Suprapubic skin (tissue), 4 donors: ENCODE measurements at places on chromosomes 1 and 21.

GRCh38 chr1:151898519-151898991 is 10.8 kb downstream of the THEM4 start:
- H3K4me1 ChIP-seq = peaks cover 8% of the 10 kb centered on the region
- H3K27ac ChIP-seq = no peak overlapping the region
- peaks cover 12% of the 10 kb centered on the region for H3K36me3 ChIP-seq
- no peaks in the 10 kb centered on the region for H3K27me3 ChIP-seq
- no peak for DNase-seq

GRCh38 chr1:52436817-52437216 is 32.4 kb downstream of the PRPF38A start:
- peaks cover 68% of the 10 kb centered on the region for H3K36me3 ChIP-seq
- H3K4me1 ChIP-seq = no peaks in the 10 kb centered on the region
- H3K27ac ChIP-seq = no peak overlapping the region
- H3K4me3 ChIP-seq = no peak overlapping the region
- DNase-seq = no peak

GRCh38 chr1:86502721-86503405 is 34.1 kb downstream of the CLCA1 start:
- no peaks in the 10 kb centered on the region for H3K27me3 ChIP-seq

- DNase-seq = no peak
- H3K27me3 ChIP-seq = no peaks in the 10 kb centered on the region
- no peaks in the 10 kb centered on the region for H3K36me3 ChIP-seq
Measured at GRCh38 chr1:3464649-3465025, 10.2 kb downstream of the ARHGEF16 start.

GRCh38 chr1:105368446-105368845 is 1618.7 kb downstream of the AMY1C start:
- H3K4me1 ChIP-seq = no peaks in the 10 kb centered on the region
- H3K4me3 ChIP-seq = no peak overlapping the region
- H3K36me3 ChIP-seq = no peaks in the 10 kb centered on the region
- H3K27ac ChIP-seq = no peak overlapping the region

GRCh38 chr1:43582162-43582566 is 51.5 kb downstream of the PTPRF start:
- peak overlapping the region; percentile 84 for H3K27ac ChIP-seq
- H3K4me1 ChIP-seq = peaks cover 87% of the 10 kb centered on the region
- H3K27me3 ChIP-seq = no peaks in the 10 kb centered on the region

- peaks cover 66% of the 10 kb centered on the region for H3K4me1 ChIP-seq
- H3K27me3 ChIP-seq = no peaks in the 10 kb centered on the region
- no peak overlapping the region for H3K27ac ChIP-seq
- no peak for DNase-seq
Measured at GRCh38 chr1:156460525-156460924, 40.0 kb downstream of the MEF2D start.

DNA sequence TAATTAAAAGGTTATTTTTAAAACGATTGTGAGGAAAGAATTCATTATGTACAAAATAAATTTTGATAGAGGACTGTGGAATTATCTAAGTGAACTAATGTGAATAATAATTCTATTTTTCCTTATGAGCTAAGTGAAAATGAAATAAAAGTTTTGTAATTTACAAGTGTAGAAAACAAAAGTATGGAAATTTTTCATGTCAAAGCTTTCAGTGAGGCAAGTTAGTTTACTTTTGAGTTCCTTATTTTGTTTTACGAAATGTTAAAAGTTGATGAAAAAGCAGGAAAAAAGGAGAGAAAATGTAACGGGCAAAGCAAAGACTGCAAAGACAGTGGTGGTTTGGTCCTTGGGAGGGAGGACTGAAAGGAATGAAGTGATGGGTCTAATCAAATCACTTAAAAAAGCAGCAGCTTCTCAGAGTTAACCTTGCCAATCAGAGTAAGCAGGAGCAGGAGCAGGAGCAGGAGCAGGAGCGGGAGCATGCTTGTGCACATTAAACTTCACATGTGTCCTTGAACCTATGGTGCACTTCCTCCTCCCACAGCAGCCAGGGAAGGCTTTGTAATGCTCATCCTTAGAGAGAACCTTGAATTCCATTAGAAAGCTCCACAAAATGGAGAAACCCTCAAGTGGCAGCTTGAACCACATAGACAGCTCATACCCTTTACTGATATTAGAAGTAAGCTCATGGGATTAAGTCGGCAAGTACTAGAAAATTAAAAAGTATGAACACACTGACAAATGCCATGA is 133.4 kb downstream of the LHX4 start:
- no peak overlapping the region for H3K27ac ChIP-seq
- H3K4me1 ChIP-seq = no peaks in the 10 kb centered on the region
- H3K27me3 ChIP-seq = no peaks in the 10 kb centered on the region

- peak overlapping the region; percentile 18 for H3K27ac ChIP-seq
- no peaks in the 10 kb centered on the region for H3K27me3 ChIP-seq
- no peak for DNase-seq
- H3K4me3 ChIP-seq = no peak overlapping the region
Measured at GRCh38 chr1:87449348-87449963, 120.8 kb downstream of the LMO4 start.

GRCh38 chr1:103191327-103191726 is 83.0 kb upstream of the COL11A1 start:
- no peak overlapping the region for H3K27ac ChIP-seq
- DNase-seq = no peak
- H3K36me3 ChIP-seq = no peaks in the 10 kb centered on the region
- H3K27me3 ChIP-seq = no peaks in the 10 kb centered on the region
- H3K4me1 ChIP-seq = no peaks in the 10 kb centered on the region
- H3K4me3 ChIP-seq = no peak overlapping the region

- H3K27me3 ChIP-seq = peaks cover 40% of the 10 kb centered on the region
- H3K27ac ChIP-seq = no peak overlapping the region
- no peaks in the 10 kb centered on the region for H3K4me1 ChIP-seq
- DNase-seq = no peak
- H3K4me3 ChIP-seq = no peak overlapping the region
Measured at GRCh38 chr1:18100491-18101063, 7.0 kb upstream of the IGSF21 start.

DNA sequence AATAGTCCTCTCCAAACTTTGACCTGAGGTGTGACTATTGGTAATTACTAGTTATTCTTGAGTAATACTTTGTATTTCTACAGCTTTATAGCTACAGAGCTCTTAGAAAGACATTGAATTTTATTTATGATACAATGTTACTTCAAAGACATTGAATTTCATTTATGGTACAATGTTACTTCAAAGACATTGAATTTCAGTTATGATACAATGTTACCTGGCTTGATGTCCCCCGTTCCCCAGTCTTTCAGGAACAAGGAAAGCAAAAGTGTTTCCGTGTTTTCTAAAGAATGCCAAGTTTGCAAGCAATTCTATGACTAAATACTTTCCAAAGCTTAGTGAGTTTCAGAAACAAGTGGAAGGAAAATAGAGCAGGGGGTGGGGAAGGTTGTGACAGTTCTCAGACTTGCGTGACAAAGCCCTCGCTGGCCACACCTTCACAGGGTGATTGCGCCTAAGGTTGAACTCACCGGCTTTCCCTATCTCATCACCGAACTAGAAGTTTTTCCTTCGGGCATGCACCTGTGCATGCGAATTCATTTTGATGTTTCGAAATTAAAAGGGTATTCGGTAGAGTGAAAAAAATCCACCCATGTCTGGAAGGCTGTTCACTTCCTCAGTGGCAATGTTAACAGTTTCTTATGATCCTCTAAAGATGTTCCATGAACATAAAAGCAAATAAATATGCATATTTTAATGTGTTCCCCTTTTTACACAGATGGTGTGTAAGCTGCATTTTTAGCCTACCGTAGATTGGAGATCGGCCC is 909 bp upstream of the PAXBP1 start:
- H3K27ac ChIP-seq = peak overlapping the region; percentile 93
- peaks cover 3% of the 10 kb centered on the region for H3K36me3 ChIP-seq
- H3K4me1 ChIP-seq = peaks cover 37% of the 10 kb centered on the region
- H3K4me3 ChIP-seq = peak overlapping the region; percentile 92

GRCh38 chr1:201530741-201531531 is 8.0 kb upstream of the NAV1 start:
- DNase-seq = peak; percentile 92
- no peaks in the 10 kb centered on the region for H3K36me3 ChIP-seq
- H3K4me3 ChIP-seq = no peak overlapping the region

- no peaks in the 10 kb centered on the region for H3K36me3 ChIP-seq
- no peak overlapping the region for H3K4me3 ChIP-seq
- H3K27ac ChIP-seq = no peak overlapping the region
Measured at GRCh38 chr1:47707503-47707902, 269.7 kb downstream of the FOXD2 start.

DNA sequence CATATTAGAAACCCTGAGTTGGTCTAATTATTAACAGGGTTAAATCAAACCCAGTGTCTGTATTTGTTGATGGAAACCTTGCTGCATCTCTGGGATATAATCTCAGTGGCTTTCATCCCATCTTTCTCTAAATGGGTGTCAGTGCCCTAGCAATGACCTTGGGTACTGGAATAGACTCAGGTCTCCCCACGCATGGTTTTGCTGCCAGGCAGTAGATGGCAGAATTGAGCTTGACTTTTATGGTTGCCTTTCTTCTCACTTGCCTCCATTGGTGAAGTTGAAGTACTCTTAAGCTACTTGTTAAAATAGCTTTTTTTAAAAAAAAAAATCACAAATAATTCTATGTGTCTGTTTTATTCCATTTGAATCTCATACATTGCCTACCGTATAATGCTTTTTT is 81.8 kb upstream of the HMCN1 start:
- DNase-seq = no peak
- peaks cover 4% of the 10 kb centered on the region for H3K4me1 ChIP-seq
- no peak overlapping the region for H3K4me3 ChIP-seq
- no peaks in the 10 kb centered on the region for H3K27me3 ChIP-seq
- no peaks in the 10 kb centered on the region for H3K36me3 ChIP-seq
- H3K27ac ChIP-seq = no peak overlapping the region

GRCh38 chr1:46583494-46583893 is 20.6 kb downstream of the MKNK1 start:
- no peaks in the 10 kb centered on the region for H3K4me1 ChIP-seq
- H3K27ac ChIP-seq = no peak overlapping the region
- peaks cover 73% of the 10 kb centered on the region for H3K36me3 ChIP-seq
- H3K4me3 ChIP-seq = no peak overlapping the region
- no peak for DNase-seq
- no peaks in the 10 kb centered on the region for H3K27me3 ChIP-seq

DNA sequence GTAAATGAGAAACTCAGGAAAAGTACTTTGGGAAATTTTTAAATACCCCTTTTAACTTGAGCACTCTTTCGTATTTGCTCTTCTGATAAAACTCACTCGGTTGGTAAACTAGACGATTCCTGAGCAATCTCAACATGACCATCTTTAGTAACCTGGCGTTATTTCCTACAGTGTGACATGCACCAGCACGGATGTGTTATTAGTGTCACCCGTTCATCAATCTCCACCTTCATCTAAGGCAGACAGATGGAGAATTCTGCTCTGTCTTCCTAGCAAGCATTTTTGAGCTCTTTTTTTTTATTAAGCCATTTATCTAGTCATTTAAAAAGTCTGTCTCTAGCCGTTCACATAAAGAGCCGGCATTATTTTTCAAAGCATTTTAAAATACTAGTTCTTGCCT is 155.2 kb downstream of the DISP1 start:
- H3K27me3 ChIP-seq = no peaks in the 10 kb centered on the region
- H3K4me1 ChIP-seq = no peaks in the 10 kb centered on the region
- H3K36me3 ChIP-seq = no peaks in the 10 kb centered on the region
- no peak overlapping the region for H3K27ac ChIP-seq
- no peak for DNase-seq

DNA sequence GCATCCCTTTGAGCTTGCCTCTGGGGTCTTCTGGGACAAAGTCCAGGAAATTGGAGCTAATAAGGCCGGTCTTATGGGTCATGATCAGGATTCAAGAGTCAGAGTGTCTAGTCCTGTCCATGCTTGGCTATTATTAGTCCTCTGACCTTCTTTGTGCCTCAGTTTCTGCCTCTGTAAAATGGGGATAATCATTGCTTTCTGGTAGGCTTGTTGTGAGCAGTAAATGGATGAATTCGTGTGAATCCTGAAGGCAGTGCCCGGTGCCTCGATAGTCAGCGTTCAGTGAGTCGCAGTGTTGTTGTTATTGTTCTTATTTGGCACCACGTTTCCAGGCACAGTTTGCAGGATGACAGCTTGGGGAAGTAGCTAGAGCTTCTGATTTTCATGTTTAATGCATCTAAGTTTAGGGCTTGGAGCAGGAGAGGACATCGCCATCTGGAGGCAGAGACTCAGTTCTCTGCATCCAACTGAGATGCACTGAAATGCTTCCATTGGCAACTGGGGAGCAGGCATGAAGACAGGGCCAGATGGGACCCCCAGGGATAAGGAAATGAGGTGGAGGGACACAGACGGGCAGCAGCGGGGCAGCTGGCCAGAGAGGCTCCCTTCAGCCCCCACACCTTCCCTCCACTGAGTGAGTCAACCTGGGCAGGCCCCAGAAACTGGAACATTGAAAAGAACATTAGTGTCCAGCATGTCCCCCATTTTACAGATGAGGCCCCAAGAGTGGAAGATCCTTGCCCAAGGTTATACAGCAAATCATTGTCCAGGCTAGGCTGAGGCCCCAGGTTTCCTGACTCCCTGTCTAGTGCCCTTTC is 160.3 kb downstream of the PTPRU start:
- no peaks in the 10 kb centered on the region for H3K36me3 ChIP-seq
- DNase-seq = no peak
- H3K4me3 ChIP-seq = no peak overlapping the region
- H3K4me1 ChIP-seq = no peaks in the 10 kb centered on the region
- H3K27ac ChIP-seq = no peak overlapping the region

DNA sequence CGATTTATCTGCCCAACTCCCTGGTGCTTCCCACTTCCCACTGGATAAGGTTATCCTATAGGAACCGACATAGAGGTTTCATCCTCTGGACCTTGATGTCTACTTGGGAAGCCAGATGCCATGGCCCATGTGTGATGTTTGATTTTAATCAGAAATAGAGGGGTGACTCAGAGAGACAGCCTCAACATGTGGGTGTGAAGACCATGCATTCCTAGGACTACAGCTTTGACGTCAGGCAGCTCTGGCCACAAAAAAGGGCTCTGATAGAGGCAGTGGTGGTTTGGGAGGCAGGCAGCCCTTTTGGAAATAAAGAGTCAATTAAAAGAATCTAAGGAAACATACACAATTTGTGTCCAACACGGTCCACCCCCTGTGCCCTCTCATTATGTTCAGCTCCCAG is 5.2 kb upstream of the SH2D2A start:
- no peak overlapping the region for H3K27ac ChIP-seq
- H3K27me3 ChIP-seq = peaks cover 8% of the 10 kb centered on the region
- H3K4me1 ChIP-seq = no peaks in the 10 kb centered on the region
- H3K36me3 ChIP-seq = no peaks in the 10 kb centered on the region
- no peak for DNase-seq
- no peak overlapping the region for H3K4me3 ChIP-seq

DNA sequence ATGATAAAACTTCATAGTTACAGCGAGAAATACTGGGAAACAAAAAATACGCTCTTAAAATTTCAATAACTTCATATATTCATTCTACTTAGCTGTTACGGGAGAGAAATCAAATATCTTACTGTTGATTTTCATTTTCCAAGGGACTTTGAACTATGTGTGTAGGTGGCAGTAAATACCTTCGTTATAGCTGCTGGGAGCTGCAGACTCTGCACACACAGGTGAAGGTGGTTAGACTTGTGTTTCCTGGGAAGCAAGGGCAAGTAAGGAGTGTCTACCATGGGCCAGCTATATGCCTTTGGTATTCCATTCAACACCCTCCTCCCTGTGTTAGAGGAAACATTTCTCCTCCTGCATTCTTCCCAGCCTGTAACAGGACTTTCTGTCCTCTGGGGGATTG is 51.4 kb upstream of the DIRAS3 start:
- DNase-seq = no peak
- H3K27me3 ChIP-seq = no peaks in the 10 kb centered on the region
- H3K27ac ChIP-seq = no peak overlapping the region
- H3K4me1 ChIP-seq = no peaks in the 10 kb centered on the region
- H3K4me3 ChIP-seq = no peak overlapping the region
- H3K36me3 ChIP-seq = no peaks in the 10 kb centered on the region
